NCI-H1048 (cell line): ENCODE measurements at places on chromosomes 12 and 14.

GRCh38 chr12:75947156-75947723 is 84.3 kb downstream of the PHLDA1 start:
- DNase-seq = no peak

DNA sequence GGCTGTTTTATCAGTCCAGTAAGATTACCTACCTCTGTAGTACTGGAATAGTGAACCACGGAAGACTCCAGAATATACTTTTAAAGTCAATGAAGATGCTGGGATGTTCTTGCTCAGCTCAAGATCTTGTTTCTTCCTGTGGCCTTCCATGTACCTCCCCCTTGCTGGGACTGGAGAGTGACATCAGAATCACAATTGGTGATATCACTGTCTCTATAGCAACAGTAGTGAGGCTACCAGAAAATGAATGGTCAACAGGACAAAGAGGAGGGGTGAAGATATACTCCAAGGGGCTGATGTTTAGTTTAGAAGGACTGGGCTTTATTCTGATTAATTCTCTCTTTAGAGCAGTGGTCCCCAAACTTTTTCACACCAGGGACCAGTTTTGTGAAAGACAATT is 3.8 kb downstream of the AKAP3 start:
- DNase-seq = no peak

- no peak for DNase-seq
Measured at GRCh38 chr12:55931780-55932550, 1.0 kb downstream of the DGKA start.

- DNase-seq = no peak
Measured at GRCh38 chr14:71467361-71467811, 464.8 kb upstream of the RGS6 start.

- no peak for DNase-seq
Measured at GRCh38 chr12:24025153-24025798, 75.8 kb upstream of the SOX5 start.

GRCh38 chr14:64995291-64995690 is 8.6 kb downstream of the FNTB start:
- DNase-seq = no peak

DNA sequence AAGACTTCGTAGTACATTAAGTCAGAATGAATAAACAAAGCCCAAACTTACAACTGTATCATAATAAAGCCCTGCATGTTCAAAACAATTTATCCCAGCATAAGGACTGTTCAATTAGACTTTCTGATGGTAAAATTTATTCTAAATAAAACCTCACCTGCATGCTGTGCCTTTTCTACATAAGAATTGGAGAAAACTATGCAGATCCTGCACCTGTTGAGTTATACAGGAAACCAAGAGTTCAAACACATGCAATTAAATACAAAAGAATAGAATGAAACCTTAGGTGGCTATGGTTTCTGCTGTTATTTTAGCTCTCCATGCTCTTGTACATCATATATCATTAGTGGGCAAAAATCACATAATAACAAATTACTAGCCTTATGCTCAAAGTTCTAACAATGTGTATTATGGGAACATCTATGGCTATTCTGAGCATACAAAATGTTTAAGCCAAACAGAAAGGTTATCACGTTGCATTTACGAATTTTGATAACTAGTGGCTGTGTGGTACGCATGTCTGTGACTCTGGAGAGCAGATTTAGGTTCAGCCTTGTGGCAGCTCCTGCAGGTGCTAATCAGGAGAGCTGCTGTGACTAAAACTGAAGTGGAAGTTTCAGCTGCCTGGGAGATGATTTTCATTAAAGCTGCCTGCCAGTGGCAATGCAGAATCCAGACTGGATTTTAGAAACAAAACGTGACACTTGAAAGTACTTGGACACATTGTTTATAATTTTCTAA is 36.1 kb upstream of the LRFN5 start:
- no peak for DNase-seq

- DNase-seq = no peak
Measured at GRCh38 chr14:45559626-45560025, 306.6 kb upstream of the MIS18BP1 start.

GRCh38 chr14:22226381-22226780 is 362.6 kb downstream of the DAD1 start:
- DNase-seq = no peak

GRCh38 chr12:94602024-94602423 is 48.3 kb downstream of the TMCC3 start:
- no peak for DNase-seq

DNA sequence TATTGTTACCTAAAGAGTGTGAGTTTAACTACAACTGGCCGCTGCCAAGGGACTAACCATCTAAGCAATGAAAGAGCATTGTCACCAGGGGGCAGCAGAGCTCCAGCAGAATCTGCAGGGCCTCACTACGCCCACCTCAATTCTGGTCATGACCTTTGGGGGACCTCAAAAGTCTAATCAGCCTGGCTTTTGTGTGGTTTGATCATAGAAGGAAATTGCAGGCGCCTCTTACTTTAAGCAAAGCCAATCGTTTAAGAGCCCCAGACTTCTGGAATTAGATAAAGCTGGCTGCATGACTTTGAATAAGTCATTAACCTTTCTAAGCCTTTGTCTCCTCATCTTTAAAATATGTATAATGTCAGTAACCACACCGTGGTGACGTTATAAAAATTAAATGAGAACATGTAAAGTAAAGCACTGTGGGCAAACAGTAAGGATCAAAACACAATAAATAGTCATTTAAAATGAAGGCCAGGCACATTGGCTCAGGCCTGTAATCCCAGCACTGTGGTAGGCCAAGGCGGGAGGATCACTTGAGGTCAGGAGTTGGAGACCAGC is 58.6 kb downstream of the TBX3 start:
- no peak for DNase-seq

DNA sequence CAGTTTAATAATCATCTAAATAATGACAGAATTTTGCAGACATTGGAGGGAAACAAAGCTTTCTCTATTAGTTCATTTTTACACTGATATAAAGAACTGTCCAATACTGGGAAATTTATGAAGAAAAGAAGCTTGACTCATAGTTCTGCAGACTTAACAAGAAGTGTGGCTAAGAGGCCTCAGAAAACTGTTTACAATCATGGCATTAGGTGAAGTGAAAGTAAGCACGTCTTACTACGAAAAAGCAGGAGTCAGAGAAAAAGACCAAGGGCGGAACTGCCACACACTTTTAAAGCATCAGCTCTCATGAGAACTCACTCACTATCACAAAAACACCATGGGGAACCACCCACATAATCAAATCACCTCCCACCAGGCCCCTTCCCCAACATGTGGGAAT is 804.4 kb downstream of the FLRT2 start:
- DNase-seq = no peak

- DNase-seq = no peak
Measured at GRCh38 chr14:105039458-105040205, 18.7 kb upstream of the CDCA4 start.

GRCh38 chr14:34212172-34212929 is 249.7 kb downstream of the SPTSSA start:
- no peak for DNase-seq

GRCh38 chr14:71319666-71320065 is 412.4 kb downstream of the PCNX1 start:
- no peak for DNase-seq
